ENCODE measurements at places on chromosomes 5 and 9.

GRCh38 chr5:61229416-61229815 lies 67.1 kb upstream of the SMIM15 start:
- no peak for DNase-seq

DNA sequence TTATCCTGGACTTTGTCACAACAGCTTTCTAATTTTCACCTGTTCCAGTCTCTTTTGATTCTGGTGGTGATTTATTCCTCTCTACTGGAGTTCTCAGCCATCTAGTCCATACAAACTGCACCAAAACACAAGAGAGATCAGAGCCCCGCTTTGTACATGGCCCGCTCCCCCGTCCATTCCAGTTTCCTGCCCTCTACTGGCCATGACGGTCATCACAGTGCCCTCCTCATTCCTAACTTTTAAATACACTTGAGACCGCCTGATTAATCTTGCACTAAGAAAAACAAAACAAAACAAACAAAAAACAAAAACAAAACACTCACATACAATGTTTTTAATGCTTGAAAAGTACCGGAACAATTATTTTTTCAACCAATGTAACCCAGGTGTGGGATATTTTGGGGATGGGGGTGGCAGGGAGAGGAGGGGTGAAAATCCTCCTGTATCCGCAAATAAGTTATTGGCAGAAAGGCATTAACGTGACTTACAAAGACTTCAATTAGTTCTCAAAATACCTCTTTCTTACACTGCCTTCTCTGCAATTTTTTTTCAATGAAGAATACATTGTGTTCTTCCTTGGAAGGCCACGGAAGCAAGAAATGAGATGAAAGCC lies 84.8 kb upstream of the PAM start:
- no peak for DNase-seq

DNA sequence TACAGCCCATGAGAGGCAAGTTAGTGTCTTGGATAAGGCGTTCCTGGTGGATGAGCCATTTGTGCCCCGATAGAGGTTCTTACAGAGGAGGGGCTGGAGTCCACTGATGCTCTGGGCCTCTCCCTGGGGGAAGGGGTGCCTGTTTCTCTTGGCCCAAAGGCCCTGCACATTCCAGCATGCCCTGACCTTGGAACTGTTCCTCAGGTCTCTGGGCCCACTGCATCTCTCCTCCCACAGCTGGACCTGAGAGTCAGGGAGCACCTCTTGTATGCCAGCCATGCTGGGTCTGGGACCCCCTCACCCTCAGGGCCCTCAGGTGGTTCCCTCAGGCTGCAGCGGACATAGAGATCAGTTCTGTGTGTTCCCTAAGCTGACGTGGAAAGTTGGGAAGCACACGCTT lies 26.4 kb downstream of the DAPK1 start:
- no peak for DNase-seq

DNA sequence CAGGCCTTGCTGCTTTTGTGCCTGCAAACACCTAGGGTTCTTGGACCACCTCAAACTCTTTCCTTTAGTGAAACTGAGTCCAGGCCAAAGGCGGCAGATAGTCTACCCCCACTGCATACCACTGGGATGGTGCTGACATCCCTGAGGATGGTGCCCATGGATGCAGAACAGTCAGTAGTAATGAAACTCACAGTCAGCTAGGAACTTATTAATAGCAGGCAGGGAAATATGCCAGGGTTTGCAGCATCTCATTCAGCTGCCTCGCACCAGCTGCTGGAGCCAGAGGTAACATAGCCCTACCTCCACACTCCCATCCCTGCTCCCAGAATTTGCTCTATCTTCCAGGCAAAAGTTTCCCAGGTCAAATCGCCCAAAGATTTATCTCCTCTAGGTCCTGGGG lies 189.1 kb downstream of the SREK1 start:
- no peak for DNase-seq

- DNase-seq = no peak
These were observed 174.2 kb upstream of the CDH12 start for GRCh38 chr5:23027331-23027730.

GRCh38 chr5:144352330-144352729 lies 181.7 kb downstream of the KCTD16 start:
- no peak for DNase-seq

- no peak for DNase-seq
These were observed 526.0 kb upstream of the ADAMTS16 start for GRCh38 chr5:4614088-4614487.

- DNase-seq = no peak
These were observed 138.6 kb downstream of the TRIO start for GRCh38 chr5:14281746-14282181.

- no peak for DNase-seq
These were observed 10.4 kb upstream of the DNAJA1 start for GRCh38 chr9:33014665-33015014.

DNA sequence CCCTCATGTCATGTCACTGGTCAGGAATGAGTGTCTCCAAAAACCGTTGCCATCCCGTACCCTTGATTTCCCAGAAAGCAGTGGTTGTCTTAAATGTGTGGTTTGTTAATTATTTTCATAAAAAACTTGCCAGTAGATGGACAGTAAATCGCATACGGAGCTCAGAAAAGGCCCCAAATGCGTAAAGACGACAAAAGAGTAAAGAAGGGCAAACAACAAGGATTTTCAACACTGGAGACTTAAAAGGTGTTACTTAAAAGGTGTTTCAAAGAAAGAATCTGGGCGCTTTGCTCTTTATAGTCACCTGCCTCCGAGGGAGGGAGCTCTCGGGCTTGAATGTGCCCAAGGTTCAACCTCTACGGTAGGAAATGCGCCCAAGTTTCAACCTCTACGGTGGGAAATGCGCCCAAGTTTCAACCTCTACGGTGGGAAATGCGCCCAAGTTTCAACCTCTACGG lies 734 bp downstream of the KIF27 start:
- DNase-seq = no peak

- no peak for DNase-seq
These were observed 107.5 kb downstream of the RGS3 start for GRCh38 chr9:113570749-113571711.

DNA sequence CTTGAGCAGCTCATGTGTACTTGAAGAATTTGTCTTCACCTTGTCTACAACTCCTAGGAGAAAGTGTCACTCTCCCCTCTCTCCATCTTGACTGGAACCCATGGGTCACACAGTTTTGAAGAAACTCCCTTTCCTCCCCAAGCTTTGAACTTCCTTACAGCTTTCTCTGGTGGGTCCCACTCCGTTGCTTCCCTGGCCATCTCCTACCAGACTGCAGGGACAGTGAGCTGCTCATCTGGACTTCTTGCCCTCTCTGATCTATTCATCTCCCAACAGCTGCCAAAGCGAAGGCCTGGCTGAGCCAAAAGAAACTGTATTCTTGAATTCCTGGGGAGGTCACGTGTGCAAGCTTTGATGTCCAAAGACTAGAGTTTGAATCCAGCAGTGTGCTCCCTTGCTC lies 22.7 kb upstream of the CXCL14 start:
- no peak for DNase-seq

GRCh38 chr9:117413346-117414219 lies 1.3 kb downstream of the ASTN2 start:
- no peak for DNase-seq

DNA sequence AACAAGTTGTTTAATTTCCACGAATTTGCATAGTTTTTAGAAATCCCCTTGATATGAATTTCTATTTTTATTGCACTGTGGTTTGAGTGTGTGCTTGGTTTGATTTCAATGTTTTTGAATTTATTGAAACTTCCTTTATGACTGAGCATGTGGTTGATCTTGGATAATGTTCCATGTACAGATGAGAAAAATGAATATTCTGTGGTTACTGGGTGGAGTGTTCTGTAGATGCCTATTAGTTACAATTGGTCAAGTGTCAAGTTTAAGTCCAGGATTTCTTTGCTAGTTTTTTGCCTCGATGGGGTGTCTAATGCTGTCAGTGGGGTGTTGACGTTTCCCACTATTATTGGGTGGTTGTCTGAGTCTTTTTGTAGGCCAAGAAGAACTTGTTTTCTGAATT lies 319.5 kb upstream of the ACTBL2 start:
- no peak for DNase-seq

GRCh38 chr5:121962958-121963357 lies 1.2 kb downstream of the SRFBP1 start:
- no peak for DNase-seq

- DNase-seq = no peak
These were observed 141.4 kb downstream of the PLK2 start for GRCh38 chr5:58318468-58318867.
